ENCODE measurements at places on chromosomes 2 and 18. TPM values are rescaled to one million over a fixed set of nuclear protein-coding genes. Genes with fewer than 3 reads are reported as not detected.

- peak; percentile 40 for DNase-seq
These were observed 34.0 kb downstream of the LBH start for GRCh38 chr2:30265052-30266015.

DNA sequence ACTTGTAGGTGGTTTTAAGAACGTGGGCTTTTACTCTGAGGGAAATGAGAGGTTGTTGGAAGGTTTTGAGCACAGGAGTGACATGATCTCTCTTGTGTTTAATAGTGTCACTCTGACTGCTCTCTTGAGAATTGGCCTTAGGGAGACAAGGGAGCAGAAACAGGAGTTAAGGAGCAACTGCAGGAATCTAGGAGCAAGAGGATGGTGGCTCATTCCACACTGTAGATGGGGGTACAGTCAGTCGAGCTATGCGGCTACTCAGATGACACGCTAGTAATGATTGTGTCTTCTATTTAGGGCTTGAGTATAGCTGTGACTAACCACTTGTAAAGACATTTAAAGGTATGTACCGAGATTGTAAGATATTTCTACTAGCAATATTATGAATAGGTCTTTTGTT is 87.4 kb downstream of the RPRM start:
- DNase-seq, result no peak

GRCh38 chr2:11610624-11611242 is 59.3 kb downstream of the NTSR2 start:
- DNase-seq, result no peak

GRCh38 chr2:192004188-192004963 is 157.5 kb upstream of the CAVIN2 start:
- no peak for DNase-seq

- no peak for DNase-seq
These were observed 155.5 kb downstream of the DSC3 start for GRCh38 chr18:30886998-30887397.

DNA sequence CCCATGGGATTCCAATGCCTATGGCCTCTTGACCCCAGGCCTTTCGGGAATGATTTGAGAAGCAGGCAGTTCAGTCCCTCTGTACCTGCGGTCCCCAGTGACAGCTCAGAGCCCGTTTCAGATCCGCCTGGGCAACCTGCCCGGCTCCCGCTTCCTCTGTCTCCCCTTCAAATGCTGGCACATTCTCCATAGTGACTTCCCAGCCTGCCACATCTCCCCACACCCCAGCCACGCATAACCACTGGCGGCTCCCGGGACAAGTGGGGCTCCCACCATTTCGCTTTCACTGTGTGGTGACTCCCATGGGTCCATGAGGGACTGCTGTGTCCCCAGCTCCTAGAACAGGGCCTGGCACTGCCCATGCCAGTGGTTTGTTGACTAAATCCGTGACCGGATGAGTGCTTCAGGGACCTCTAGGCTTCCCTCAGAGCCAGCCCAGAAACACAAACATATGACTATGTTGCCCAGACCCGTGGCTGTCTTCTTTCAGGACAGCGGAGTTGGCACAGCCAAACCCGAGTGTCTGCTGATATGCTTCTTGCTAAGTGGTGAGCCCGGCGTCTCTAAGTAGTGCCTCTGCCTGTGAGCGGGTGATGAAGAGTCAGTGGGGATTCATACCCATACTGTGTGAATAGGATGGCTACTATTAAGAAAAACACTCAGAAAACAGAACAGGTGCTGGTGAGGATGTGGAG is 91.2 kb downstream of the GLI2 start:
- no peak for DNase-seq

GRCh38 chr2:71759060-71759459 is 305.7 kb downstream of the DYSF start:
- DNase-seq, result no peak

- no peak for DNase-seq
These were observed 16.6 kb downstream of the SERPINB13 start for GRCh38 chr18:63603772-63604171.

LOXHD1 gene
- under 0.01 TPM for total RNA-seq

ADAM23 gene
- total RNA-seq, result 0.77 TPM

DNA sequence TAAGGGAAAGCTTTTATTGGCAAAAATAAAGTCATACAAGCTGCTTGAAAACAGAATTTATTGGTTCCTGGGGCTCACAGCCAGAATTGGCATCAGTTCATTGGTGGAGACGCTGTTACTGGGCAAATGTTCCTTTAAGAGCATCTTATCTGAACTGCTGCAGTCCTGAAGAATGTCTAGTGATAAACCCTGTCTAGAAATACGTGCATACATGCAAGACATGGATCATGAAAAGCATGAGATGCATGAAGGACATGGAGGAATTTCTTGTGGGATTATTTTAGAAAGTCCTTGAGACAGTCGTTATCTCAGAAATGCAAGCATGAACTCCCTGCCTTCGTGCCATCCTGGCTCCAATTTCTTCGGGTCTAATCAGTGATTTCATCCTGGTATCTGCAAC is 32.5 kb upstream of the FHOD3 start:
- DNase-seq, result no peak

DNA sequence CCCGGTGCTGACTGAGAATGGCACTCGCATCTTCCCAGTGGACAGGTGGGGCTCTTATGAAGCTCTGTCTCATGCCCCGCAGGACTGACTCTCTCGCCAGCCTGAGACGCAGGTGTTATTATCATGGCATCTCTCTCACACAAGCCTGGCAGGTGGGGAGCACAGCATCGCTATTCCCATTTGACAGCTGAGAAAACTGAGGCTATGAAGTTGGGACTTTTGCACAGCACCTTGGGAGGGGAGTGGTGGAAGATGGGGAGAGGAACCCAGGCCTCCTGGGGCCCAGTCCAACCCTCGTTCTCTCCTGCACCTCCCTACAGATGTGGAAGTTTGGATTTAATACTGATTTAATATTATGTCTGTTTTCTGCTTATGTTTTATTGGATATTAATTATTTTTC is 9.0 kb upstream of the NTSR2 start:
- no peak for DNase-seq

GRCh38 chr18:825891-826585 is 14.0 kb upstream of the YES1 start:
- DNase-seq, result no peak

GRCh38 chr2:232879618-232880494 is 9.8 kb downstream of the SNORC start:
- DNase-seq, result no peak

DNA sequence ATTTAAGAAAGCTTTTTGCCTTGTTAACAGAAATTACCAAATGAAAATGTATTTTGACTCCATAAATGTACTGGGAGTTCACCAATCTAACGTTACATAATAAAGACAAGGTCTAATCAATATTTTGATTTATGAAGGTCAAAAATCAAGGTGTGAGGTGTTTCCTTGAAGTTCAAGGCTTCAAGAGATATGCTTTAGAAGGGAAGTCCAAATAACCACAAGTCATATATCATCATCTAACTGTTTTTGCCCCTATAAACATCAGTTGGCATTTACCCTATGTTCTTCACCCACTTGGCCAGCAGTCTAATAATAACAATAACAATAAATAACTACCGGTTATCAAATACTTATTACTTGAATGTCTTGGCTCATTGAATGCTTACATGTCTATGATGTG is 196.1 kb upstream of the ID2 start:
- DNase-seq, result no peak

GRCh38 chr2:191696001-191696400 is 18.1 kb downstream of the NABP1 start:
- DNase-seq, result peak; percentile 47

IL36G gene
- not detected for total RNA-seq

PXDN gene
- total RNA-seq, result 195 TPM

HOXD4 gene
- 2.5 TPM for total RNA-seq

DNA sequence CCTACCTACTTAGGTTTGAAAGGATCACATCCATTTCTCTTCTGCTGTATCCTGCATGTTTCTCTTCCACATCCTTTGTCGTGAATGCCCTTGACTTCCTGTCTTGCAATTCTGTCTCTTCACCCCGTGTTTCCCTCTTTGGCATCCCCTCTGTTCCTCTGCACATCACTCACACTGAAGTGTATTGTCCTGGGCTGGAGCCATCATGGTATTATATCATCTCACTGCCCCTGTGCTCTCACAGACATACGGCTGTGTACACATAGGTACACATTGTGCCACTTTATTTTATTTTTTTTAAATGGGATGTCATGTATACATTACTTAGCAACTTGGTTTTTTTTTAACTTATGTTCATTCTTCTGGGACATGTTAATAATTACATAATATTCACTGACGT is 291.6 kb downstream of the ALPK2 start:
- no peak for DNase-seq

- no peak for DNase-seq
These were observed 55.4 kb downstream of the MAP4K3 start for GRCh38 chr2:39381653-39382052.

TEX261 gene
- 22.2 TPM for total RNA-seq

DNA sequence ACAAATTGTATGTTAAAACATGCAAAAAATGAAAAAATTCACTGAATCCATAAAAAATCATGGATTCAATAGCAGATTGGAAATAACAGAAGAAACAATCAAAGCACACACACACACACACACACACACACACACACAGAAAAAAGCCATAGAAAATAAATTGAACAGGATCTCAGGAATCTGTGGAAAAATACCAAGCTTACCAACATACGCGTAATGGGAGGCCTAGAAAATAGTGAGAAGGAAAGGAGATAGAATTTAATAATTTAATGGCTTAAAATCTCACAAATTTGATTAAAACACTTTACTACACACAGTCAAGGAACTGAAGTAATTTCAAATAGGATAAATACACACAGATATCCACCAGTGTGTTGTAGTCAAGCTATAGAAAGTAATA is 1671.5 kb upstream of the PIK3C3 start:
- DNase-seq, result no peak

DNA sequence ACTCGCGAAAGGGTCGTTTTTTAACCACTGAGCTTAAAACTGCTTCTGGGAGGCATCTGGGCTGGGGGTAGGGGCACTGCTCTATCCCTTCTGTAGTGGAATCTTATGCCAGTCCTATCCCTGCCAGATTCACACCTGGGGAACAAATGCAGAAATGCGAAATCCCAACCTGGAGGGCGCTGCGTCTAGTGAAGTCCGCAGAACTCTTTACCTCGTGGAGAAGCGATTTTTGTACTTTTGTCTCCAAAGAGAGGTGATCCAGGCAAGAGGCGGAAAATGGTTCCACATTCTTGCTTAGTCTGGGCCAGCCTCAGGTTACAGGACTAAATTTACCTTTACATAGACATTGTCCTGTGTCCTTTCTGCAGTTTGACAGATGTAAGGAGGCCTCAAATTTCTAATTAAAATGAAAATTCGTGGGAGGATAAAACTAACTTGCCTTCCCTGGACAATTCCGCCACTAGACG is 10.4 kb downstream of the TBR1 start:
- DNase-seq, result no peak

RIF1 gene
- 22.4 TPM for total RNA-seq

DNA sequence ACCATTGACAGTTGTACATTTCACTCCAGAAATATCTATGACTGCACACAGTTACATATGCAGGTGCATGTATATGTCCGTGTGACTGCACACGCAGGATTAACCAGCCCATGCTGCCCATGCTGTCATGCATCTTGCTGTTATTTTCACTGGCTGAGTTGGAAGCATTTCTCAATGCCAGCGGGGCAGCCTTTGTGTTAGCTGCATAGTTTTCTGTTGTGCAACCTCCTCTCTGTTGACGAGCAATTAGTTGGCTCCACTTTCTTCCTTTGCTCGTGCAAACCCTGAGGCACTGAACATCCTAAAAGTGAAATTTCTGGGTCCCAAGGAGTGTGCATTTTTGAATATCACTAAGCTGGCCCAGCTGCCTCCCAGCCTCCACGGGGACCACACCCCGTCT is 133.4 kb upstream of the GLI2 start:
- DNase-seq, result no peak

DNA sequence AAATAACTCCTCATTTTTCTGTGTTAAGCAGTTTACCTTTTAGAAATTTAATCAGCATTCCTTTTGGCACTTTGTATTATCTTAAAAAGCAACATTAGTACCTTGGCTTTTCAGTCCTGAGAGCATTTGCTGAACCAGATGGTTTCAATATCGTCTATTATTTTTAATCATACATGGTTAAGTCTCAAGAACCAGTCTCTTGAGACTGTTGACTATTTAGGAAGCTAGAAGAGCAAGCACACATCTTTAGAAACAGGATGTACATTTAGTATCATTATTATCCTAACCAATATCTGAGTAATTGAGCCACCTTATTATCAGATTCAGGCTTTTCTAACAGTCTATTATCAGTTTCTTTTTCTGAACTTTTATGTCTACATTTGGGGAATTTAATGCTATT is 28.2 kb upstream of the ZEB2 start:
- DNase-seq, result no peak

DNA sequence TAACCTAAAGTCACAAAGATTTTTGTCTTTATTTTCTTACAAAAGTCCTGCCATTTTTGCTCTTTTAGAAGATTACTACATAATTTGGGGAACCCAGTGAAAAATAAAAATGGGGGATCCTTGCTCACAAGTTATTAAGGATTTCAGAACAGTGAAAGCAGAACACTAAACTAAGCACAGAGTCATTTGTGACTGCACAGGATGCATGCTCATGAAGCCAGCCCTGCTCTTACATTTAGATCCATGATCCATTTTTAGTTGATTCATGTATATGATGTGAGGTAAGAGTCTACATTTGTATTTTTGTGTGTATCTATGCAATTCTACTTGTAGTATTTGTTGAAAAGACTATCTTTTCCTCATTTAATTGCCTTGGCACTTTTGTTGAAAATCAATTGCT is 21.8 kb downstream of the SP140L start:
- DNase-seq, result no peak

- DNase-seq, result no peak
These were observed 556.7 kb upstream of the ACVR2A start for GRCh38 chr2:147288131-147288530.

GRCh38 chr2:34475156-34475555 is 876.1 kb upstream of the FAM98A start:
- DNase-seq, result no peak

CHAC2 gene
- 4.4 TPM for total RNA-seq

- no peak for DNase-seq
These were observed 230.8 kb downstream of the GULP1 start for GRCh38 chr2:188522517-188522916.

DNA sequence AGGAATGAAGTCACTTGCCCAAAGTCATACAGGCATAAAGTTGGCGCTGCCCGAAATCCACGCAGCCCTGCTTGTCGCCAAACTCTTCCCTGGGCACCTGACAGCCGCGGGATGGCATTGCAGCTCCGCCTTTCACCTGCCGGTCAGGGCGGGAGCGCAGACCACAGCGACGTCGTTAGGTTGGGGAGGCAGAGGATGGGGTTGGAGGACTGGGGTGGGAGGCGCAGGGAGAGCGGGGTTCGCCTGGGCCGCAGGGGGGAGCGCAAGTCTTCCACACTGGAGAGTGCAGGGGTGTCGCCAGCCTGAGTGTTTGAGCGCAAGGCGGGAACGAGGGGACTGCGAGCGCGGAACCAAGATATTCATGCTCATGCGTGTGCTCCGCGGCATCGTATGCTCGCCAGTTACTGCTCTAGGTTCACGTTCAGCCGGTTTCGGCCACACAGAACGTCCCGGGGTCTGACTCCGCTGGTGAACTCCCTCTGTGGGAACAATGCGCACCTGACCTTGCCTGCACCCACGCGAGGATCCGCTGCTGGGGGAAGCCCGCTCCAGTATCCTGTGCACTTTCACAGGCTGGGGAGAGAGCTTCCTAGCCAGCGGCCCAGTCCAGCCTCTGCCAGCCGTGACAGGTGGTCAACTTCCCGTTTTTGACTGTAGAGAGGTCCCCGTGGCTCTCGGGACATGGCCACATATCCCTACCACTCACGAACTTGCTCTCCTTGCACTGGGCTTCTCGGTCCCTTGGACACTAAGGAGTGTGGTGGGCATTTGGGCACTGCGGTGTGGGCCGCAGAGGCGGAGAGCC is 767 bp upstream of the NPPC start:
- no peak for DNase-seq

MAP3K19 gene
- total RNA-seq, result not detected
